ENCODE measurements at places on chromosomes 2 and 18.
A peak's percentile ranks its signal among the peaks of the same experiment; 100 is the strongest.

- DNase-seq = no peak
These were observed 503.6 kb downstream of the ARHGAP15 start for GRCh38 chr2:143632751-143633374.

DNA sequence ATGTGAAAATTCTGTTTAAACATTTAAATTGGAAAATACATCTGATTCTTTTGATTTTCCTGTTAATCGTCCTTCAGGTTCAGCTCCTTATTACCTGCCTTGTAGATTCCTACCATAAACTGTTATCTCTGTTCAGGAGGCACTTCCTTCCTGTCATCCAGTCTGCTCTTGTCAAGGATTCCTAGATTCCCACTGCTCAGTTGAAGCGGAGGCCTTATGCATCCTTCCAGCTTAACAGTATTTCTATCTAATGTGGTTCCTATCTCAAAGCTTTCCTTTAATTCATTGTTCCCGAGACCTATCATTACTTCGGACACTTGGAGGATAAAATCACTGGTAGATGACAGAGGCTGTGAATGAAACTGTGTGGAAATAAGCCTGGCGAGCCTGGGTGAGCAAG is 12.0 kb downstream of the SPAG16 start:
- no peak for DNase-seq

DNA sequence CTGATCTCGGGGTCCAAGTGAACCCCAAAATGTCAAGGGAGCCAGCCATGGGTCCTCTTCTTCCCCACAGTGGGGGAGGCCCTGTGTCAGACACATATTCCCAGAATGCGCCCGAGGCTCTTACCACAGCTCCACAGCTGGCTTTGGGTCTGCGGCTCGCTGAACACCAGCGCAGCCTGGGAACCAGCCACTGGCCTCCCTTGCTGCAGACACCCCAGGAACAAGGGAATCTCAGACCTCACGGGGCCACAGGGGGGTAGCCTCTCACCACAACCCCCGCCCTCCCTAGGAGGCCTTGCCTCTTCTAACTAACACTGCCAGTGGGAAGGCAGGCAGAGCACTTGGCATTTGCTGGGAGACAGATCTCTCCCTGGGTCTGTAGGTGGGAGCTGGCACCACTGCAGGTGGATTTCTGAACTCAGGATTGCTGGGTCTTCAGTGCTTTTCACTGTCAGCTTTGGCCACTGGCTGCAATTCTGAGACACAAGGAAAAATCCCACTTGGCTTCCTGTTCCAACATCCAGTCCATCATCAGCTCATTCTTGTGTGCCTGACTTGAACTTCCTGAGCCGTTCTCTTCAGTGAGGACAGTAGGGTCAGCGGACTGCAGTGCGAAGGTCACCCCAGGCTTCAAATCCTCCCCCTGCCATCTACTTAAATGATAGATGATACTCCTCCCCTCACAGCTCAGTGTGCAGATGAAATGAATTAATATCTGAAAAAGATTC is 128.7 kb downstream of the CAPN13 start:
- DNase-seq = no peak

DNA sequence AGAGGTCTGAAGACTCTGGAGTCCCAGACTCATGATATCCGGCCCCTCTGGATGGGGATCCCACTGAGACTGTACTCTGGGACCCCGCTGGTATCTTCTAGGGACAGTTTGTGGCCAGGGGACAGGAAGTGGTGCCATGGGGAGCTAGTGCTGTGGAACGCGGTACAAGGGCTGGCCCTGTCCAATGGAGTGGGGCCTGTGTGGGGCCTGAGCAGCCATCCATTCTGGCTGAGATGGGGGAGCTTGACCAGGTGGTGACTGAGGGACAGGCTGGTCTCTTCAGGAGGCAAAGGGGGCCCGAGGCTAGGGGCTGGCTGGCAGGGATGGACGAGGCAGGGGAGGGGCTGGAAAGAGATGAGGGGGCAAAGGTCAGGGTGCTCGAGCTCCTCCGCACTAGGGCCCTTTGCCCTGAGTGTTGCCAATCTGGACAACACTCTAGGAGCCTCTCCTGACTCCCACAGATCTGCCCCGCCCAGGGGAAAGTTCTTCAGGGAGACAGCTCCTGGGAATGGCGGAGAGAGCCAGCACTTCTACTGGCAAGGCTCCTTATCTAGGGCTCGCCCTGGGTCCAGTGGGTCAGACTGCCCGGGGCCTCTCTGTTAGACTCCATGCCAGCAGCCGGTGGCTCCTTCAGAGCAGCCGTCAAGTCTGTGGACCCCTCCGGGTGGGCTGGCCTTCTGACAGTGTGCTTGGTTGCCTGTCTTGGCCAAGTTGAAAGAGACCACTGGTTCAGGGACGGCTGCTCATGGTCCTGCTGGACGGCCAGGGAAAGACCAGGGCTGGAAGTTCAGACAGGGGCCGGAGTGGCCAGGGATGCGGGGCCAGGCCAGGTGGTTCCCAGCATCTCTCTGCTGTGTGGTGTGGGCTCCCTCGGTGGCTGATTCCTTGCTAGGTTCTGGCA is 12.3 kb downstream of the MALL start:
- no peak for DNase-seq

DNA sequence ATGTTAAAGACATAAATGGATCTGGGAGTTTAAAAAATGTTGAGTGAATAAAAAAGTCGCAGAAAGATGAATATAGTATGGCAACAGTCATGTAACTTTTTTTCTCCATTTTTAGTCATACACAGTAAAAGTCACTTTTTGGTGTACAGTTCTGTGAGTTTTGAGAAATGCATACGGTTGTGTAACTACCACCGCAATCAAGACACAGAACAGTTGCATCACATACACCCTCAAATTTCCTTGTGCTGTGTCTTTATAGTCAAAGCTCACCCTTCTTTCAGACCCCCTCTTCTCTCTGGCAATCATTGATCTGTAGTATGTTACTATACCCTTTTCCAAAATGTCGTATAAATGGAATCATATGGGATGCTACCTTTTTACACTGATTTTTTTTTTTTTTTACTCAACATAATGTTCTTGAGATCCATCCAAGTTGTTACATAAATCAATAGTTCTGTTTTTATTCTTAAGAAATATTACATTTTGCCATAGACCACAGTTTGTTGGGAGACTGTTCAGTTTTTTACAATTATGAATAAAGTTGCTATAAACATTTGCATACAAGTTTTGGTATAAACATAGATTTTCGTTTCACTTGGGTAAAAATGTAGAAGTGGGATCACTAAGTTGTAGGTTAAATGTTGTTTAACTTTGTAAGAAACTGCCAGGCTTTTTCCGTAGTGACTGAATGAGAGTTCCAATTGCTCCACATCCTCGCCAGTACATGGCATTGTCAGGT is 35.4 kb upstream of the AGFG1 start:
- peak; percentile 14 for DNase-seq

DNA sequence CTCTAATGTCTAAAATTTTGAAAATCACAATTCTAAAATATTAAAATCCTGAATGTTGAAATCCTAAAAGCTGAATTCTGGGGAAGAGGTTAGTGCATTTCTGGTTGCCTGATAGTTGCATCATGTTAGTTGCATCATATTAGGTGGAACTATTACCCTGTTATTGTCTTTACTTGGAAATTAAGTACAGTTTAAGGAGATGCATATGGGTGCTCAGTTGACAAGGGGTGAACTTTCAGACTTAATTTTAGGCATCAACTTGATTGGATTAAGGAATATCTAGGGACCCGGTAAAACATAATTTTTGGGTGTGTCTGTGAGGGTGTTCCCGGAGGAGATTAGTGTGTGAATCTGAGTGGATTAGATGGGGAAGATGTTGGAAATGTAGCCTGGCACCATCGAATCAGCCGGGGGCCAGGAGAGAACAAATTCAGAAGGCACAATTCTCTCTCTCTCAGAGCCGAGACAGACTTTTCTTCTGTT is 409.8 kb downstream of the PLCL1 start:
- DNase-seq = no peak

- DNase-seq = no peak
These were observed 68.1 kb downstream of the FMNL2 start for GRCh38 chr2:152402780-152403759.

DNA sequence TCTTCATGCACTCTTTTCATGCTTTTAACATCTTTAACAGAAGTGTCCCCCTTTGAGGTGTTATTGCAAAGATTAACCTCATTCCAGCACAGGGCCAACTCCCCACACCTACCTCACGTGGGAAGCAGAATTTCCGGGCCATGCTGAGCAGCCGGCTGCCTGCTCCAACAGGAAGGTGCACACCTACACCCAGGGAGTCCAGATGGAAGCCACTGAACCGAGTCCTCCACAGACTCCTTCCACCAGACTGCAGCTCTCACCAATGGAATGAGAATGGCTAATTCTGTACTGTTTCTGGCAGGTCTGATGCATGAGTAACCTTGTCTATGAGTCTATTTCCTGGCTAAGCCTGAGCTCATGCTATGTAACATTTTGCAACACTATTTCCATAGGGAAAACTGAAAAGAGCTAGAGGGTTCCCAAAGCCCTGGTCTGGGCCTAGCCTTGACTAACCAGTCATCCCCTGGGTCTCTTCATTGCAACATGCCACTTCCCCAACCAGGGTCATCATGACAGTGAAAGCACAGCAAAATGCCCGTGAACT is 11.0 kb downstream of the ERFE start:
- peak; percentile 20 for DNase-seq

DNA sequence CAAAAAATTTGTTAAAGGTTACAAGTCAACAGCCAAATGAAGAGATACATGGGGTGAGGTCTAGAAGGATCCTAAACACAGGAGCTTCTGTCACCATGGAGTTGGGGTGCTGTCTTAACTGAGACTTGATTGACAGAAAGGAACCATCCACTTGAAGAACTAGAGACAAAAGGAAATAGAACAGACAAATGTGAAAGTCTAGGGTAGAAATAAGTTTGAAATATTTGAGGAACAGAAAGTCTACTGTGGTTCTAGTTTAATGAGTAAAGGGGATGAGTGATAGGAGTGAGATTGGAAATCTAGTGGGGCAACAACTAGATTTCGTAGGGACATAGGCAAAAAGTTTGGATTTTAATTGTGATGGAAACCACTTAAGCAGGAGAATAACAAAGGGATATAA is 18.7 kb downstream of the RBBP8 start:
- no peak for DNase-seq

- no peak for DNase-seq
These were observed 5.7 kb upstream of the CAPN14 start for GRCh38 chr2:31223026-31223425.

GRCh38 chr2:240179941-240180666 is 39.6 kb upstream of the OTOS start:
- DNase-seq = no peak

DNA sequence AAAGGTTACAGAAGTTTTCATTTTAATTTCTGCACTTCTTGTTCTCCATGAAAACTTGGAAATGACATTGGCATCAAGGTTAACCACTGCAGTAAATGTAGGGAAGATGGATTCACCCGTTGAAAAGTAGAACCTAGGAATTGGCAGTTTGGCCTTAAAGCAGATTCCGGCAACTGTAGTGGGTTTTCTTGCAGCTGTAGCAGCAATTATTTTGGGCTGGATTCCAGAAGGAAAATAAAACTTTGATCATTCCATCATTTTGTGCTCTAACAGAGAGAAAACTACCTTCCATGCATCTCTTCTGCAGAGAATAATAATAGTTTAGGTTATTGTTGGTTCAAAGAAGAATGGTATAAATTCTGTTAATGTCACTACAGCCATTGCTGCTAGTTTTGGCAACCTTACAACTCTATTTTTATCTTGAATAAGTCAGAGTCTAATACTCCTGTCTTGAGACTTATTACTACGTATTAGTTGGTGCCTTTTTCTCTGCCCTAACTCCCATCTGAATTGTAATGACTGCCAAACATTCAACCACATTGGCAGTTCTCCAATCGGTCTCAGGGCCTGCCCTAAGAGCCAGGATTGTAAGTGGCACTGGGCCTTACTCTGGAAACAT is 178.1 kb upstream of the PIEZO2 start:
- DNase-seq = no peak

DNA sequence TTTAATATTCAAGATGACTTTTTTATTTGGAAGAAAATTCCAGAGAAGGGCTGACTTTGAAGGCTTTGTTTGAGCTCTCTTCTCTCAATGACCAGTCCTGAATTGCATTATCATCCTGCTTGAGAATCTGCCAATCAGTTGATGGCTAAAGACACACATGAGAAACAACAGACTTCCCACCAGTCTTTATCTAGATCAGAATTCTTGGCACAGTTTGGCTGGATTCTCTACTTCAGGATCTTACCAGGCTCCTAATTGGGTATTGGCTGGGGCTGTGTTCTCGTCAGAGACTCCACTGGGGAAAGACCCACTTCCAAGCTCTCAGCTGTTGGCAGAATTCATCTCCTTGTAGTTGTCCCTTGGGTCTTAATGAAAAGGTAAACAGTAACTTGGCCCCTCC is 86.0 kb downstream of the WDSUB1 start:
- no peak for DNase-seq

- no peak for DNase-seq
These were observed 17.1 kb downstream of the HDAC4 start for GRCh38 chr2:239383759-239384156.

Data from GF-D8 (cell line).